Putamen (tissue), 1 donor: ENCODE measurements at places on chromosomes 1 and 21.

DNA sequence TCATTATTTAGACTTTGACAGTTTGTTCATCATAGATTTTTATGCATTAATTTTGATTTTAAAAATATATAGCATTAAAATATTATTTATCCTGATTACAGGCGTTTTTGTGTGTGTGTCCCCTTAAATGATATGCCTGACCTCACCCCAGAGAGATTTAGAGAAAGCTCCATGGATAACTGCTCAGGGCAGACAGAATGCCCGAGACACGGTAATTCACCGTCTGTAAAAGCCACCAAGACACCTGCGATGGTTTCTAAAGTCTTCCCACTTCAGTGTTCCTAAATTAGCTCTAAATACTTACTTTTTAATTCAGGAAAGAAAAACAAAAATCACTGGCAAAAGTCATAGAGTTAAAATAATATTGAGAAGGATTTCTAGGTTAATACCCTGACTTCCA is 350.6 kb upstream of the RUNX1 start:
- DNase-seq = no peak

GRCh38 chr1:94730450-94730849 is 89.7 kb upstream of the SLC44A3 start:
- no peak for DNase-seq

GRCh38 chr21:32386195-32386870 is 6.5 kb downstream of the URB1 start:
- no peak for DNase-seq

GRCh38 chr1:172824209-172824608 is 165.3 kb downstream of the FASLG start:
- DNase-seq = no peak

DNA sequence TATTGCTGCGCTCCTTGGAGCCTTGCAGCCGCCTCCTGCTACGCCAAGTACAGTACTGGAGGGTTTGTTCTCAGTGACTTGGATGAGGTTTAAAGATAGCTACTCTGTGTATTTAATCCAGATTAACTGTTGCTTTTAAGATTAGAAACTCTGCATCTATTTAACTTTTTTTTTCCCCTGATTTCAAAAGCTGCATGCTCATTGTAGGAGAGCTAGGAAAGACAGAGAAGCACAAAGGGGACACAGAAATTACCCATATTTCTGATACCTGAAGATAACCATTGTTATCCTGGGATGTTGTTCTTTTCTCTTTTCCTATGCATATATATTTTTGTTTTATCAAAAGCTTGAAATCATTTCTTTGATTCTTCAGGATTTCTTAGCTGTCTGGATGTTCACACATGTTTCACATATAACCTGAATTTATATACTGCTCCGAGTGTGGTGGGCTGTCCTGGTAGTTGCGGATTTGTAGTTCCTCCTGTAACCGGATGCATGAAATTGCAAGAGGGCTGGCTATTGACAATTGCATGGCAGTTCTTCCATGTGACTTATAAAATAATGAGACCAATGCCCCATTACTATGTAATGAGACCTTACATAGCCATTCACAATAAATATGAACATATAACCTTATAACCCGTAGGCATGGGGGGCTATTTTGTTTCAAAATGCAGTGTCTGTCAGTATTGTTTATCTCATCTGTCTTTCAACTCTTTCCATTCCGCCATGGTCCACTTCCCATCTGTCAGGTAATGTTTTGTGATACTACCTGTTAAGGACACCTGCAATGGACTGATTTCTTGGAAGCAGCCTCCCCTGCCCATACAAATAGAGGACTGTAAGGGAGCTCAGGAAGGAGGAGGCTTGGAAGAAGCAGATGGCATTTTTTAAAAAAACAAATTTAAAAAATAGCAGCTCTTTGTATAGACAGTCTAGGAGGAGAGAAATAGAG is 1.4 kb downstream of the RAVER2 start:
- DNase-seq = no peak

DNA sequence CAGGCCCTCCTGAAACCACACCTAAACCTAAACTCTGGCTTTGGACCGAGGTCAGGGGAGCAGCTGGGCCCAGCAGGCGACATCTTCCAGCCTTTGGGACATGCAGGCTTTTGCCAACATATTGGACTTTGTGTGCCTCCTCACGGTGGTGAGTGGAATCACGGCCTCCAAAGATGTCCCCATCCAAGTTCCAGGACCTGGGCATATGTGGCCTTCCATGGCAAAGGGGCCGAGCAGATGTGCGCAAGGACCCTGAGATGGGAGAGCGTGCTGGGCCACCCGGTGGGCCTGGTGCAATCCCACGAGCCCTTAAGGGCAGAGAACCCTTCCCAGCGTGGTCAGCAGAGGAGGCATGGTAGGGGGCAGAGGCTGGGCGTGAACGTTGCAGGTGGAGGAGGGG is 160.8 kb upstream of the C1orf174 start:
- no peak for DNase-seq

- no peak for DNase-seq
These were observed 17.5 kb downstream of the UCK2 start for GRCh38 chr1:165844933-165845332.

- DNase-seq = no peak
These were observed 42.4 kb downstream of the OLFML3 start for GRCh38 chr1:114021665-114022099.

DNA sequence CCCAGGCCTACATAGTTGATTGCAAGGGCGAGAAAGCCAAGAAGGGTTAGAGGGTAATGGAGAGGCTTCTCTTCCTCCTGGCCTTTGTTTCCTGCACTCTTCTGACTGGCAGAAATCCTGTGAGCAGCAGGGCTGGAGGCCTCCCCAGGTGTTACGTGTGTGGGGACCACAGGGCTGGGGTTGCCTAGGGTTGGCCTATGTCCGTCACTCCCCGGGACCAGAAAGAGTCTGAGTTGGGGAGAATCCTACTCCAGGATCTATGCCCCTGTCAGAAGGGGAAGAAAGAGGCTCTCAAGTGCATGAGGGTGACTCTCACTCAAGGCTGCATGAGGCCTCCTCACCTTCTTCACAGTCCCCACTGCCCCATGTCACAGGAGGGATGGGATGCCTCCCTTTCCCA is 38.5 kb downstream of the IGFN1 start:
- no peak for DNase-seq

- peak; percentile 52 for DNase-seq
These were observed 30.7 kb upstream of the NLRP3 start for GRCh38 chr1:247385283-247385682.

DNA sequence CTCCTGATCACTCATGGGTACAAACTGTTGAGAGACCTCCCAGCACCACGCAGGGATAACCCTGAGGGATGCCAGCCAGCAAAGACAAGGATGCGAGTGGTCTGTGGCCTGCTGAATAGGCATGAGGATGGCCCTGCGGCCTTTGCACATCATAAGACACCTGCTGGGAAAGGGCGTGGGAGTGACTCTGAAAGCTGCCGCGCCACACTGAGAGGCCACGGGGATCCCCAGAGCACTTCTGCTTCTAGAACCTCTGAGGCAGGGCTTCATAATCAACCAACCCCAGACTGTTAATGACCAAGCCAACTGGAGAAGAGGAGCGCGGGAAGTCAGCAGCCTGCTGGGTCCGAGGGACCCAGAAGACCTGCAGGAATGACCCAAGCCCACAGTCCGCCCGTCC is 73.8 kb downstream of the SH3BGR start:
- DNase-seq = no peak

- DNase-seq = no peak
These were observed 6.7 kb downstream of the PHC2 start for GRCh38 chr1:33424205-33424604.

GRCh38 chr1:170225781-170226530 is 80.2 kb downstream of the NTMT2 start:
- no peak for DNase-seq

DNA sequence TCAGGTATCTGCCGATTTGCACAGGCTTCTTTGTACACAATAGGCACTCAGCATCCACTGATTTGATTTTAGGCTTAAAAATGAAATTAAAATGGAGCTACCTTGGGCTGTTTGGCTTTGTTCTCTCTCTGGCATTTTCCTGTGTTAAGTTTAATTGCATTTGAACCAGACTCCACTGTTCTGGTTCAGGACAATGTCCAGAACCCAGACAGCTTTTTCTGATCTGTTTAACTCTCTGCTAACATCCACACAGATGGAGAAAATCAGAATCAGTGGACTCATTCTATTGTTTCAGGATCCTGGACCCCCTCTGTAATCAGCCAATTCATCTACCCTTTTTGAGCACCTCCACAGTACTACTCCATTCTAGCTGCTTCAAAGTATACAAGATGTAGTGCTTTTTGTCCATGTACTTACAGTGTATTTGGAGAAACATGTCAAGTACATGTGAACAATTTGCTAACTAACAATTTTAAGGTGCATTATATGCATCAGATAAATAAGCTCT is 248.1 kb downstream of the PTBP2 start:
- no peak for DNase-seq
